ENCODE measurements at places on chromosomes 1 and 21.

DNA sequence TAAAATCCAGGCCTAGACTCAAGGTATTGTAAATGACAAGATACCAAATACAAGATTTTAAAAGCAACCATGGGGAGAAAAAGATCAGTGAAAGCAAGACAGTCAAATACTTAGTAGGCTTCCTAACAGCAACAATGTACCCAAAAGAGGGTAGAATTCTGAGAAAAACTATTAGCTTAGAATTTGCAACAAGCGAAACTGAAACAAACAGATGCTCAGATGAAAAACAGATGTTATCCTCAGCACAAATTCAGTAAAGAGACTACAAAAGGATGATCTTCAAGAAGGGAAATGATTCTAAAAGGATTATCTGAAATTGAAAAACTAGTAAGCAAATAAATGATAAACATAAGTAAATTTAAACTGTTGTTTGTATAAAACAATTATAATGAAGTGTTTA is 40.0 kb downstream of the PDC start:
- DNase-seq = no peak

- DNase-seq = no peak
Observed at GRCh38 chr21:33684923-33685560, 42.7 kb downstream of the ITSN1 start.

GRCh38 chr1:65175171-65176055 is 27.4 kb downstream of the AK4 start:
- no peak for DNase-seq

- no peak for DNase-seq
Observed at GRCh38 chr1:231125972-231126580, 35.8 kb upstream of the TRIM67 start.

GRCh38 chr1:152458384-152459185 is 44.5 kb upstream of the CRNN start:
- DNase-seq = peak; percentile 85

- DNase-seq = no peak
Observed at GRCh38 chr1:230376296-230376695, 49.8 kb downstream of the PGBD5 start.

DNA sequence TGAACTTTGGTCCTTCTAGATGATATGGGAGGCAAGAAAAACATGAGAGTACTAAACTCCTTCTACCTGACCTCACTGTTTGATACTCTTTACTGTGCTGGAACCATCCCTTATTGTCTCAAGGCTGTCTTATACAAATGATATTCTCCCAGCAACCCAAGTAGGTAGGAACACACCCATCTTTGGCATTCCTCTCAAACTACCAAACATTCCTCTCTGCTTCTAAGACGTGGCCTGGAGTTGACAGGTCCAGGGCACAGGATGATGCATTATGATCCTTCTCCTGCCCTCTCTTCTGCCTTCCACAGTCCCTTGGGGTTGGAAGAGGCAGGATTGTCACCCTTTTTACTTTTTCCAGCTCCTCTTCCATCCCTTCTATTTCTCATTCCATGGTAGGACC is 90.5 kb downstream of the SPATA17 start:
- no peak for DNase-seq

- no peak for DNase-seq
Observed at GRCh38 chr21:41037936-41038335, 130.0 kb upstream of the BACE2 start.

DNA sequence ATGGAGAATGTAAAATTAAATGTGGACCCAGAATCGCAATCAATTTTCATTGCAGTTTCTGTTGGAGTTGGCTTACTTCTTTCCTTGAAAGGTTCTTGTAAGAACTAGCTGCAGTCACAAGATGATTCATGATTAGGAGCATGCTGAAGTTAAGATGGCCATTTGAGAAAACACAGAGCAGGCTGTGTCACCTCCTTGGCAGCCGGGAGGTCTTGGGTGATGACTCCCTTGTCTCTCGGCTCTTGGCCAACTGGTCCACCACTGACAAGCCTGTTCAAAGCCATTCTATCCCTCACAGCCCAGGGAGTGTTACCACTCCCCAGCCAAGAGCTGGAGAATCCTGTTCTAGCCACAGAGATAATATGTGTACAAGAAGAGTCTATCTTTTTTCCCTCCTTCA is 40.6 kb downstream of the OPTC start:
- no peak for DNase-seq

GRCh38 chr1:34153246-34153645 is 11.8 kb downstream of the CSMD2 start:
- DNase-seq = no peak

DNA sequence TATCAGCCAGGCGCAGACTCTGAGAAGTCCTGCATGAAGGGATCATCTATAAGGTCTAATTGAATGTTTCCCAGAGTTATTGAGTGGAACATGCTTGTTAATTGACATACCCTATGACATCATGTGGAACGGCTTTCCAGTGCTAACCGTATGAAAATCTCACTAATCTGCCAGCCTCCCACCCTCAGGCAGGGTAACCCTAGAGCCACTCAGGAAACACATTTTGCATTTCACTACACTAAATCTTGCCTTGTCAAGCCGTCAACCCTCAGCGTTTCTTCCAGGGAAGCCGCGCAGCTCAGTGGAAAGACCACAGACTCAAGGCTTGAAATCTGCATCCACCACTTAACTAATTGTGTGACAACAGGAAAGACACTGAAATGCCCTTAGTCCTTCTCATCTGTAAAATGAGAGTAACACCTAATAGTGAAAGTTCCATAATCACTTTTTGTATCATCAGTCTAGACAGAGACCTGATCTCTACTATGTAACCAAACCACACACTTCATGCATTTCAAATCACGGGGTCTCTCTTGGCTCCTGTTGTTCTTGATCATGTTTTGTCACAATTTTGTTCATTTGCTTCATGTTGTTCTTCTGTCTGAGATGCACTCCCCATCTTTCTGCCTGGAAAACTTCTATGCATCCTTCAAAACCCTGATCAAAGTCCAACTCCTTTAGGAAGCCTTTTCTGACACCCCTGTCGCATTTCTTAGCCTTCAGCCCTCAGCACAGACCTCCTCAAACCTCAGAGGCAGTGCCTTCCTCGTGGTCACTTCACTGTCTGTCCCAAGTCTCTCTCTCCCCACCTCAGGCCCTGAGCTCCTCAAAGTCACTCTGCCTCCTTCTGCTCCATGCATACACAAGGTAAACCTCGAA is 246.5 kb downstream of the TOMM20 start:
- peak; percentile 53 for DNase-seq

DNA sequence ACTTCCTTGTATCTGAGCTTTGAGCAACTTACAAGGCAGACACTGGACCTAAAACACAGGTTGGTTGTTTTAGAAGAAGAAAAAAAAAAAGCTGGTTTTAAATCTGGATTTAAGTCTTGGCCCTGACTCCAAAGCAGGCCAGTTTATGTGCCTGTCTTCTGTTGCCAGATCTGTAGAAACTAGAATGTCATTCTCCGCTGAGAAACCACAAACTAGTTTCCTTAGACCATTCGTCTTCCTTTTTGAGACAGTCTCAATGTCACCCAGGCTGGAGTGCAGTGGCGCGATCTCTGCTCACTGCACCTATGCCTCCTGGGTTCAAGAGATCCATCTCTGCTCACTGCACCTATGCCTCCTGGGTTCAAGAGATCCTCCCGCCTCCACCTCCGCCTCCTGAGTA is 33.9 kb downstream of the APP start:
- DNase-seq = no peak

- DNase-seq = no peak
Observed at GRCh38 chr1:159612211-159612885, 24.7 kb downstream of the APCS start.

DNA sequence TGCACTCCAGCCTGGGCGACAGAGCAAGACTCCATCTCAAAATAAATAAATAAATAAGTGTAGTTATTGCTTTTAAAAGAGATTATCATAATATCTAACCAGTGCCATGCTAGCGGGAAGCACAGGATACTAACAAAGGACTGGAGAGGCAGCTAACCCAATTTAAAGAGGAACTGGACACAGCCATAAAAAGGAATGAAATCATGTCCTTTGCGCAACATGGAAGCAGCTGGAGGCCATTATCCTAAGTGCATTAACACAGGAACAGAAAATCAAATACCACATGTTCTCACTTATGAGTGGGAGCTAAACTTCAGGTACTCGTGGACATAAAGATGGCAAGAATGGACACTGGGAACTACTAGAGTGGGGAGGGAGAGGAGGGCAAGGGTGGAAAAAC is 54.9 kb downstream of the TM2D1 start:
- no peak for DNase-seq

- DNase-seq = no peak
Observed at GRCh38 chr1:236495467-236496112, 28.2 kb upstream of the LGALS8 start.

- DNase-seq = peak; percentile 12
Observed at GRCh38 chr1:246724731-246725095, 504 bp downstream of the SCCPDH start.

DNA sequence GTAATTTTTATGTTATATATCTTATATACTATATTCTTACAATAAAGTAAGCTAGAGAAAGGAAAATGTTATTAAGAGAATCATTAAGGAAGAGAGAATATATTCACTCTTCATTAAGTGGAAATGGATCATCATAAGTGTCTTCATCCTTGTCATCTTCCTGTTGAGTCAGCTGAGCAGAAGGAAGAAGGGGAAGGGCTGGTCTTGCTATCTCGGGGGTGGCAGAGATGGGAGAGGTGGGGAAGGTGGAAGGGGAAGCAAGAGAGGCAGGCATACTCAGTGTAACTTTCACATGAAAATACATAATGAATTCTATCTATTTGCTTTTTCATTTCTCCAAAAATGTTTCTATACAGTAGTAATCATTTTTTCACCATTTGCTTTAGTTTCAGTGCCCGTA is 5.1 kb downstream of the DNASE2B start:
- no peak for DNase-seq

GRCh38 chr1:219159946-219160645 is 13.6 kb upstream of the LYPLAL1 start:
- no peak for DNase-seq

- no peak for DNase-seq
Observed at GRCh38 chr1:222643606-222643937, 25.7 kb downstream of the MIA3 start.

DNA sequence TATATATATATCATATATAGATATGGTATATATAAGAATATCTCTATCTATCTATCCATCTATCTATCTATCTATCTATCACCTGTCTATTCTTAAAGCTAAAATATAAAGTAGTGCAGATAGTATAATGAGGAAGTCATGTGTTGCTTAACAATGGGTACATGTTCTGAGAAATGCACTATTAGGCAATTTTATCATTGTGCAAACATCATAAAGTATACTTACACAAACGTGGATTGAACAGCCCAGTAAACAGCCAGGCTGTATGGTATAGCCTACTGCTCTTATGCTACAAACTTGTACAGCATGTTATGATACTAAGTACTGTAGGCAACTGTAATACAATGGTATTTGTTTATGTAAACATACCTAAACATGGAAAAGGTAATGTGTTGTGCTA is 621.0 kb upstream of the NCAM2 start:
- DNase-seq = no peak

GRCh38 chr1:158979229-158979628 is 30.5 kb upstream of the IFI16 start:
- DNase-seq = no peak

- DNase-seq = no peak
Observed at GRCh38 chr1:160144921-160145320, 6.5 kb upstream of the ATP1A4 start.

DNA sequence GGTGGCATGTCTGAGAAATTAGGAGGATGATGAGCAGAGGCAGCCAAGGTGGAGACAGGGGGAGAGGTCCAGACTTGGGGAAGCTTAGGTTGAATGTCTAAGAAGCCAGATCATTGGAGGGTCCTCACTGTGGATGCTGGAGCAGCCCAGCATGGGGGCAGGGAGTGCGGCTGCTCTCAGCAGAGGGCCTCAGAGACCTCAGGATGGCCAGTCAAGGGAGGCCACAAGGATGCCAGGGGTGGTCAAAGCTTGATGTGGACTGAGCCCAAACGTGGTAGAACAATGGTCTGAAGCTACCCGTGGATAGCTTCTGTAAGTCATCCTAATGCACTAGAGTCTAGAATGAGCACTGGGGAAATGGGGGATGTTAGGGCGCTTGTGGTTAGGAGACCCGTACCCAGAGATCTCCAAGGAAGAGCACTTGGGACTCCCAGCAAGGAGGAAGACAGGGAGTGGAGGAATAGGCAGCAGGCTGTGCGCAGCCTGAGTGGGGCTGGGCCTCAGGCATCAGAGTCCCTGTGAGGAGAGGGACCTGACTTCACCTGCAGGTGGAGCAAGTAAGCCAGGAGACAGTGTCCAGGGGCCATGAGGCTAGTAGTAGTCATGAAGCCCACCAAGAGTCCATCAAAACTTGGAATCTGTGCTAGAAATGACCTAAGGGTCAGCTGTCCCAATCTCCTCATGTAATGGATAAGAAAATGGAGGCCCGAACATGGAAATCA is 4.3 kb upstream of the S100A9 start:
- DNase-seq = no peak

DNA sequence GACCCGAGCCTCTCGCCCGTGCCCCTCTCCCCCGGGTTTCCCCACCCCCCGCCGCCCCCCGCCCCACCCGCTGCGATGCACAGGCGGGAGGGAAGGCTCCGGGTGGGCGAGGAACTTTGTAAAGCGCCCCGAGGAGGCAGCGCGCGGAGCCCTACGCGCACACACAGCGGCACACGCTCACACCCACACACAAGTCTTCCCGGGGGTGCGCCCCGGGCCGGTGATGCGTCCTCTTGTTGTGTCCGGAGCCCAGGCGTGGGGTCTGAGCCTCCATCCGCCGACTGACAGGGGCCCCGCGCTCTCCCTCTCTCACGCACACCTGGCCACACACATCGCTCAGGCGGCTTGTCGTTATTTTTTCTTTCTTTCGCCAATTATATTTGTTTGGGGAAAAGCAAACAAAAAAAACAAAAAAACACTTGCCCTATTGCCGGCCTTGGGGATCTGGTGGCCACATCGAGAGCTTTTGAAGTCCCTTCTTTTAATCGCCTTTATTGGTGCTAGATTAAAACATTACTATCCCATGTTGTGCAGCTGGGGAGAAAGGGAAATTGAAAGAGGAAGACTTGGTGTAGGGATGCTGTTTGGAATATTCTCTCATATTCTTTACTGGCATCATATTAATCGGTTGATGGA is 770 bp downstream of the NTNG1 start:
- peak; percentile 17 for DNase-seq

DNA sequence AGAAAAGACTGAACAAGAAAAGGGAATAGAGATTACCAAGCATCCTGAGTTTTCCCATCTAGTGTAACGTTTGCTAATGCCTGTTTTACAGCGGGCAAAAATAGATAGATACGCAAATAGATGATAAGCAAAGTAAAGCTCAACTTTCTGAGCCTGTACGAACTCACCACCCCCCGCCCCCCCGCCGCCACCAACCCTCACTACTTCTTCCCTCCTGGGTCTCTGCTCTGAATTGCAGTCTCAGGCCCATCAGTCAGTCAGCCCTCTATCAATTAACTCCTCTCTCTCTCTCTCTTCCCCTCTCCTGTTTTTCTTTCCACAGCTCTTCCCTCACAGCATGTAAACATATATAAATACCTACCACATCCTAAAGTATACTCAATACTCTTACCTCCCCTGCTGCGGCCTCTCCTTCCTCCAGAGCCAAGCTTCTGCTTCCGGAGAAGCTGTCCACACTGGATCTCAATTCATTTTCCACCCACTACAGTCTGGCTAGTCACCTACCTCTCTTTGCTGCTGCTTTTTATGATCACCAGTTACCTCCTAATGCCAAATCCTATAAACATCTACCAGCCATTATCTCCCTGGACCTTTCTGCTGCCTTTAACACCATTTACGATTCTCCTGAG is 64.6 kb downstream of the CAPN2 start:
- no peak for DNase-seq

- DNase-seq = no peak
Observed at GRCh38 chr1:110375490-110375889, 15.3 kb downstream of the SLC16A4 start.
